Iris pigment epithelial cell (primary cell): ENCODE measurements at places on chromosomes 5 and 9.
A peak's percentile ranks its signal among the peaks of the same experiment; 100 is the strongest.

DNA sequence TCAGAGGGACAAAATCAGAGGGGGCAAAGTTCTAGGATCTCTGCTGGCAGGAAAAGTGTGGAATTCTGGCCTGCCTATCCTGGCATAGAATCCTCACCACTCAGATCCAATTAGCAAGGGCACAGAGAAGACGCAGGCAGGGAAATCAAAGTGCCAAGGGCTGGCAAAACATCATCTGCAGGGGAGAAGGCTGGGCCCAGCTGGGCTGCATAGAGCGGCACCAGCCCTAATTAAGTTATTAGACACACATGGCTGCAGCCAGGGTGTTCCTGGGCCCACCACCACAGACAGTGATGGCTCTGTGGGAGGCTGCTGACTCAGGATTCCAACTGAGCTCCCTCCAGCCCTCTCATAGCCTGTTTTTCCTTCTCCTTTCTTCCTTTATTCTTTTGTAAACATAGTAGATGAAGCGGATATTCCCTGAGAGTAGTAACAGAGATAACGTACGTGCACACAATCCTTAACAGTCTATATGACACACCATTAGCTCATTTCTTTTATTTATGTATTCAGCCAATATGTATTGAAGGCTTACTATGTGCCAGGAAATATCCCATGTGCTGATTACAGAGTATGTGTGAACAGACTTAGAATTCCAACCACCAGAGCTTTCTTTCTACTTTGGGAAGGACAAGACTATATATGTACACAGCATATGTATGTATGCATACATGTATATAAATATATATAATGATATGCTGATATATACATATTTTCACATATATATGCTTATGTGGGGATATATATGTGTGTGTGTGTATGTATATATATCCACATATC lies 236.1 kb downstream of the ASTN2 start:
- peak; percentile 34 for DNase-seq

DNA sequence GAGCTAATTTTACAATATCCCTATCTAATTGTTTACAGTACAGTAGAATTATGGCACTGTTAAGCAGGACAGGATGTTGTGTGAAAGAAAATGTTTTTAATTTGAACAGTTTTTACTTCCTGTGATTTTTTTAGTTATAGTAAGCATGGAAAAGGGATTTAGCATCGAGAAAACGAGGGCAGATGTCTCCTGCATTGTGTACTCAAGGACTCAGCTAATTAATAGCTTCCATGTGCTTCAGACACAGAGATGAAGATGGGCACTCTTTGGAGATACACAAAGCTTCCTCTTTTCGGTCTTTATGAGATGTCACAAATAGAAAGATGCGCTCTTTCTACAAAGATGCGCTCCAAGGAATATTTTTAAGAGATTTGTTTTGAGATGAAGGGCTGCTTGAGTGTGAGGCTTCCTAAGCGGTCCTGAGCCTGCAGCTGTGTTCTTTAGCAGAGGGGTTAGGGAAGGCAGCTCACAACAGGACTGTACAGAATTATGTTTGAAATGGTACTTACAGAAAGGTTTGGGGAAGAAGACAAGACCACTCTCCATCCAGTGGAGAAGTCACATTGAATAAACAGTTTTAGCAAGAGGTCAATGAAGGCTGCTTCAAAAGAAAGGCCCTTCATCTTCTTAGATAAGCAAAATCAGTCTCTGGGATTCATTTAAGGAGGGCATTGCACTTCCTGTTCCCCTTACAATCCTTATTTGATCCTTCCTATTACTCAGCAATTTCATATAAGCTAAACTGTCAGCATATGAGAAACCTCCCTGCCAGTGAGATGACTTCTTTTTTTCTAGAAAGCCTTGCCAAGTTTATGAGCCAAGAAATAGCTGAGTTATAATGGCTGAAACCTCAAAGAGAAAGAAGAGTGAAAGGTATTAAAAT lies 311.5 kb downstream of the EFNA5 start:
- DNase-seq = peak; percentile 76

- no peak for DNase-seq
These were observed 141.2 kb downstream of the ACER2 start for GRCh38 chr9:19550009-19550408.

DNA sequence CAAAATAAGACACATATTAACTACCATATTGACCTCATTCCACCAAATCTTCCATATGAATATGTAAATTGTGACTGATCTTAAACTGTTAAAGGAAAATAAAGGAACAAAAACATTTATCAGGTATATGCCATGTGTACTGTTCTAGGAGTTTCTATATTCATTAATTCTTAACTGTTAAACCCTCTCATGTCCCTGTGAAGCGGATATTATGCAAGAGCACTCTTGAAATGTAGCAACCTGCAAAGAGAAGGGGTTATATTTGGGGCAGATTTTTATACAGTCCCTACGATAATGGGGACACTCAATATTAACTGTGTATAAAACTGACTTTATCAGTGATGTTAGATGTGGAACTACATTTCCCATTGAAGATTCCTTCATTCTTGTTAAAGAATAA lies 184.9 kb upstream of the OR13F1 start:
- no peak for DNase-seq
